MG63 (cell line): ENCODE measurements at places on chromosomes 2 and 18. TPM values are rescaled to one million over a fixed set of nuclear protein-coding genes. Genes with fewer than 3 reads are reported as not detected.

DNA sequence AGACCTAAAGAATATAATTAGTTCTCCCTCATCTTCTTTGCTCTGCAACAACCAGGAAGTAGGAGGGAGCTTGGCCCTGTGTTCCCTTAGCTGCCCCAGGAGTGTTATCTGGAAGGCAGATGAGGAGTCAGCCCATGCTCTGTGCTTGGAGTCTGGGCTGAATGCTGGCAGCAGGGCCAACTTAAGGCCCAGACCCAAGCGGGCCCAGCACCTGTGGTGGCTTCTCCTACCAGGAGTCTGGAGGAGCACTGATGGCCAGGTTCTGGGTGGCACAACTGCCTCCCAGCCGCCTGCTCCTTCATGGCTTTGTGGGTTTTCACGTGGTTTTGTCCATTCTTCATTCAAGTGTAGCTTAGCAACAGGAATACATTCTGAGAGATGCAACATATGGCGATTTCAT lies 1910.7 kb upstream of the LRRTM1 start:
- DNase-seq: no peak

DNA sequence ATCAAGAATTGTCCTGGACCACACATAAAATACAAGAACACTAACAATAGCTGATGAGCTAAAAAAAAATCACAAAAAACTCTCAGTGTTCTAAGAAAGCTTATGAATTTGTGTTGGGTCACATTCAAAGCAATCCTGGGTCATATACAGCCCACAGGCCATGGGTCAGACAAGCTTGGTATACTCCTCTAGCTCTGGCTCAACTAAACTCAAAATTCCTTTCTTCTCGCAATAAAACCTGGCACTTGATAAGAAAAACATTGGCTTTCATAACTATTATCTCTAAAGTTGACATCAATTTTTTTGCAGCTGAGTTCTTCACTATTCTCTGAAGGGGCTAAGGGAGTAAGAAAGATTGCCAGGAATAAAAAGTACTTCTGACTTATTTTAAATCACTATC lies 38.3 kb downstream of the FBXO48 start:
- DNase-seq: no peak

- no peak for DNase-seq
Observed at GRCh38 chr2:217538719-217539118, 464.1 kb downstream of the TNS1 start.

DNA sequence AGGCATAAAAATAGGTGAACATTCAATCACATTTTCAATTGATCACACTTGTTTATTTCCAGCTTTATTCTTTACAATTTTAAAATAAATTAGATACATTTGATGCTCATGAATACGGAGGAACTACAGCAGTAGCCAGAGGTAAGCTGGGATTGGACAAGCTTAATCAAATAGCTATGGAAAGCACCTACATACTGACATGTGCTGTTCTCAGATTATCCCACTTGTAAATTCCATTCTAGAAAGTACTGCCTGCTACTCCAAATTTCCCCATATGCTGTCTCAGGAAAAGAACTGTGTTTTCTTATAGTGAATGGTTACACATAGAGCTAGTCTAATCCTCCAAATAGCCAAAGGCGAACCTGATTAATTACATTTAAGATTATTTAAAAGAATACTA lies 24.2 kb downstream of the PELI1 start:
- no peak for DNase-seq

GRCh38 chr2:152693033-152693432 lies 24.2 kb downstream of the PRPF40A start:
- no peak for DNase-seq

Gene GPR45
- total RNA-seq: not detected in 2 replicates
